ENCODE measurements at places on chromosomes 2 and 18.

GRCh38 chr2:15472133-15472532 is 89.0 kb downstream of the NBAS start:
- no peak for DNase-seq

DNA sequence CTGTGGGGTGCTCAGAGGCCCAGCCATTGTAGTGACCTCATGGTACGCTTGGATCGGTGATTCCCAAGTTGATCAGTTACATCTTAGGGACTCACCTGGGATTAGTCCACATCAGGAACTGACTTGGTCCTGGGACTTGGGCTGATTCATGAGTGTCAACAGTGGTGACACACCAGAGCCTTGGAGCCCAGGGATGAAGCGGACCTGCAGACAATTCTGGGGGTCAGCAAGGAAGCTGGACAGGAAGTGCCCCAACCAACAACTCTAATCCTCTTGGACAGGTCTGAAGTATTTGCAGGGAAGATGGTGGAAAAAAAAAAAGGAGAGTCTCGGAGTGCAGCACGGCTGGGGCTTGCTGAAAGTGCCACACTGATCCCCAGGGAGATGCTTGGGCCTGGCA is 288.6 kb downstream of the PHLPP1 start:
- DNase-seq = no peak

- no peak for DNase-seq
Observed at GRCh38 chr2:30293303-30293921, 62.1 kb downstream of the LBH start.

- no peak for DNase-seq
Observed at GRCh38 chr18:8730080-8730827, 24.9 kb downstream of the MTCL1 start.

DNA sequence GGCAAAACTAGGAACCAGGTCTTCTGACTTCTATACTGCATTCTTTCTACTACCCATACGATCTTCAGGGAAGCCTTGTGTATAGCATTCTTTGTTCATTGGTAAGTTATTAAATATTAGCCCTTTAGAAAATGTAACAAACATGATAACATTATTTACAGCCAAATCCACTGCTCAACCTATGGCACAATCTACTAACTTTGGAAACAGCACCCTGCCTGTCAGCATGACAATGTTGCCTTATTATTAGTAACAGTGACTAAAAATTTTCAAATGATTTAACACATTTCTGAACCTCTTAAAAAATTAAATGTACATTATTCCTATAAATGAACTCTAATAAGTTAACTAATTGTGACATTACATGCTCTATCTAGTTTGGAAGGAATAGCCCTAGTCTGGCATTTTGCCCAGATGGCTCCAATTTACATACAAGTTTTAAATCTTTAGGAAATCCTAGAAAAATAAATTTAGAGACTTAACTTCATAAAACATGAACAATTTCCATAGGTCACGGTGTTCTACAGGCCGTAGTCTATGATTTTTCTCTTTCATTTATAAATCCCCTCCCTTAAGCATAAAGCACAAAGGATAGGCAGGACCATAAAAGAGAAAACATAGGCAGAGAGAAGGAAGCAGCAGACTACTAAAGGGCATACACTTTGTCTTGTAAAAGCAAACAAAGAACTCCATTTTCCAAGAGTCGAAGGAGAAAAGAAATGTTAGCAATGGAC is 33.7 kb downstream of the YES1 start:
- no peak for DNase-seq

DNA sequence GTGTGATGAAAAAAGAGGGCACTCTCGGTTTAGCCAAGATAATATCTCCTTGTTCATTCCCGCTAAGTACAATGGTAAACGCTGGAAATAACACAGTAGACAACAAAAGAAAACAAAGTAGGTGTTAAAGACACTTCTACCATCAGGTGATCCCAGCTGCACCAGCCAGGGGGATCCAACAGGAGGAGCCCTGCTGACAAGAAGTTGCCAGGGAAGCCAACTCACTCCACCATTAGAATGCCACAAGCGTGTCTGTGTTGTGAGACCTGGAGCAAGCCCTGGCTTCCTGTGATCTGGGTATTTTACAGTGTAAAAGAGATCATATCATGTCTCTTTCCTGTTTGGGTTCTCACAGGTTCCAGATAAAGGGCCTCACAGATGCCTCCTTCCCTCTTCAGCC is 117.0 kb downstream of the GRB14 start:
- DNase-seq = no peak

DNA sequence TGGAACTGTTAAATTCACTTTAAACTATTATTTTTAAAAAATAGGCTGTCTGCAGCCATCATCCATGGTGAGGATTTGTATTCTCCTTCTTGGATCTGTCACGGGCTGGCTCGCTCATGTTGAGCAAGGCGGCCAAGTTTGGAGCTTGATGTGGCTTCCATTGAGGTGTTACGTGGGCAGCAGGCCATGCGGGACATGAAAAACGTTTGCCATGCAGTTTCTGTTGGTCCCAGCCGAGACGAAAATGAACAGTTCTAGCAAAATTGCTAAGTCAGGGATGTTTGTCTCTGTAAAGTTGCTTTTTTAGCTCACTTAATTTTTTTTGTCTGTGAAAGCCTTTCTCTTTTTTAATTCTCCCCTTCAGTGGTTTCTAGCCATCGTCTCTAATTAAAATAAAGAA is 70.2 kb upstream of the MGAT5 start:
- no peak for DNase-seq

DNA sequence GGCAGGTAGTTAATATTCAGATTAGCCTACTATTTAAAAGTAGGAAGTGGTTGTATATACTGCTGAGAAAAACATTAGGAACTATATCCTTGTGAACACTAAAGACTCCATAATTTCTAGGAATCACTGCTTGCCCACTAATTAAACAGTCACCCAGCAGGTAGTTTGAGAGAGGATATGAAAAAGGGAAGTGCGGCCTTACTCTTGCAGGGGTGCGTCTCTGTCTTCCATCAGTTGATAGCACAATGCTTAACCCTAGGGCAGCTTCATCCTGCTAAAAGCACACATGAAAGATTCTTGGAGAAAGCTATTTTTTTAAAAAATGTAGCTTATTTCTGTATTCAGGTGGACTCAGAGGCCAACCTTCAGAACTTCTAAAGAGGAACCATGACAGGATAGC is 53.1 kb upstream of the ATP5MC3 start:
- no peak for DNase-seq

DNA sequence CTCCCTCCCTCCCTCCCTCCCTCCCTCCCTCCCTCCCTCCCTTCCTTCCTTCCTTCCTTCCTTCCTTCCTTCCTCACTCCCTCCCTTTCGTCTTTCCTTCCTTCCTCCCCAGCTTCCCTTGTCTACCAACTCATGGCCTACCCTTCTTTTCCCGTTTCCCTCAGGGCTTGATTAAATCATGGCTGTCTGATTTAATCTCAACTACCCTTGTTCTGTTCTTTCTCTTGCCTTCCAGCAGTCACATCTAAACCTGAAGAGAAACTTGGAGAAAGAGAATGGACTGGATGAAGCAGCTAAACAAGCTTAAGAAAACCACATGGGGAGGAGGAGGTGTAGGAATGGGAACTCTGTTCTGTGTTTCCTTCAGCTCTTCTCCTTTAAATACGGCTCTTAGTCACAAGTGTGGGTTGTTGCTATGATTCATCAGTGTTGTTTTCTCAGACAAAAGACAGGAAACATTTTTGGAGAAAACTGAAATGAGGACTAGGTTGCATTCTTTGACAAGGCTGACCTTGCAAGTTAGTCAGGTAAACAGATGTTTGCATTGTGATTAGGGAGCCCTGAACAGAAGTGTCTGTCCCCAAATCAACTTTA is 177.9 kb downstream of the LRRTM1 start:
- no peak for DNase-seq

GRCh38 chr2:102277202-102277700 is 34.1 kb upstream of the IL1RL1 start:
- no peak for DNase-seq

DNA sequence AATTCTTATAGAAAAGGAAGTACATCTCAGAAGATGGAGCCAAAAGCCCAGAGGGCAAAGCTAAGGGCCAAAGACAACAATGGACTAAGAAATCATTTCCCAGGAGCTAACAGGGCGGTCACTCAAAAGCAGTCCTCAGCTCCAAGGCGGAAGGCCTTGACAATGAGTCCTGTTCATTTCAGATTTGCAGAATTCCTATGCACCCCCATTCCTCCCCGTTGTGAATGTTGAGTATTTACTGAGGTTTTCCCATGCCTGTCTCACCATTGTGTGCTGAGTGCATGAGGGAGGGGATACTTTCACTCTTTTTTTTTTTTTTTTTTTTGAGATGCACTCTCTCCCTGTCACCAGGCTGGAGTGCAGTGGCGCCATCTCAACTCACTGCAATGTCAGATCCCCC is 18.8 kb upstream of the DTNB start:
- no peak for DNase-seq

DNA sequence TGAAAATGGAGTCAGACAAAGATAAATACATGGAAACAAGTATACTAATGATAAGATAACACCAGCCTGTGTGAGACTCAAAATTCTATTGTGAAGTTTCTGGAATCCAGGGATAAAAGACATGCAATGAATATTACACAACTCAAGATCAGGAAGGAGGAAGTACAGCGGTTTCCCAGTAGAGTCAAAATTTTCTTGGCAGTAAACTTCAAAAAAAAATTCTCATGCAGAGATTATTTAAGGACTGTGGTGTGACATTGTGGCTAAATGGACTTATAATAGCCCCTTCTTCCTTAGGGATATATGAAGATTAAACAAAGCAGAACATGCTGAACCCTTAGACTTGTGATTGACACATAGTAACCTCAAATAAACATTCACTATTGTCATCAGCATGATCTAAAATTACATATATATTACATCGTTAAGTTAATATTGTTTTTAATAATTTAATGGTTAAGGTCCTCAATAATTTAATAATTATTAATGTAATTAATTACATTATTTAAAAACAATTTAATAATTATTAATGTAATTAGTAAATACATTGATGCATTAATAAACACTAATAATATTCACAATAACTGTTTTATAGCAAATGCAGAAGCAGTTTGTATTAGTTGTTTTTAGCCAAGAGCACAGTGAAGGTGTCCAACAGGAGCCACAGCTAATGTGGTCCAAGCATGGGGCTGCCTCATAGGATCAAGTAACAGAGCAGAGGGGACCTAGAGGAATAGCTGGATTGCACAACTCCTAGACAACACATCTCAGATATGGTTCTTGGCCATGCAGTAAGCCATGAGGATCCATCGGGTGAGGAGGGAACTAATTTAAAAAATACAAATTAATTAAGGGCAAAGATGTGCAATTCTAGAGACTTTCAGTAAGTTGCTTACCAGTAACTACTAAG is 77.3 kb downstream of the POLE4 start:
- no peak for DNase-seq

- no peak for DNase-seq
Observed at GRCh38 chr18:63511285-63511684, 30.9 kb upstream of the SERPINB12 start.

- DNase-seq = no peak
Observed at GRCh38 chr18:36627637-36628036, 201.2 kb downstream of the TPGS2 start.

GRCh38 chr18:27363872-27364271 is 178.8 kb upstream of the CHST9 start:
- DNase-seq = no peak

DNA sequence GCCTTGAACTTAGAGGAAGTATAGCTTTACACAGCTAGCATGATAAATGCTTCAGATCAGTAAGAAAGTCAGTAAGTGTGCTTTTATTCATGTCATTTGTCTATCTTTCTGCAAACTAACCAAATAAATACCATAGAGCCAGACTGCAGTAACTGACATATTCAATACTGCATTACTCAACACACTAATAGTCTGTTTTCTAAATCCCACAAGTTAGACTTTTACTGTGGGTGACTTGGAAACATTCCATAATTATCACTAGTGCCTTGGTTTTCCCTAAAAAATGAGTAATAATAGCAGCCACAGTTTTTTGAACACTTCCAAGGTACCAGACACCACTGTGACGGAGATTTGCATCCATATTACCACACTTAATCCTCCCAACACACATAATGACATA is 33.0 kb downstream of the ACVR1 start:
- no peak for DNase-seq

- DNase-seq = no peak
Observed at GRCh38 chr2:63842149-63843061, 709 bp downstream of the UGP2 start.
